Breast epithelium (tissue), 4 donors: ENCODE measurements at places on chromosomes 3 and 15. TPM values are rescaled to one million over a fixed set of nuclear protein-coding genes. Genes with fewer than 3 reads are reported as not detected.
A peak's percentile ranks its signal among the peaks of the same experiment; 100 is the strongest.

DNA sequence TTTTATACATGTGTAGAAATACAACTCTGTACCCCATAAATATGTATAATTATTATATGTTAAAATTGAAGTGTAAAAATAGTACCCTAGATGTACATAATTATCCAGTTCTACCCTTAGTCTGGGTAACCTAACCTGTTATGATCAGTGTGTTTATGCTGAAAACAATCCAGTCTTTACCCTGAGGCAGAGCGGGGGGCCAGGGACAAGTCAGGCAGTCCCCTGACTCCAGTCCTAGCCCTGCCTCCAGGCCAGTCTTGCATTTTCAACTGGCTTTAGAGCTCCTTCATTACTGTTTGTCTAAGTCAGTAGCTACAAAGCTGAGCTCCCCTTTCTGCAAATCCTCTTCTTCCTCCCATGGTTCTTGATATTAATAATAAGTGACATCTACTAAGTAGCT is 3.1 kb downstream of the MESD start:
- H3K27ac ChIP-seq = no peak overlapping the region
- H3K36me3 ChIP-seq = no peaks in the 10 kb centered on the region
- DNase-seq = no peak

DNA sequence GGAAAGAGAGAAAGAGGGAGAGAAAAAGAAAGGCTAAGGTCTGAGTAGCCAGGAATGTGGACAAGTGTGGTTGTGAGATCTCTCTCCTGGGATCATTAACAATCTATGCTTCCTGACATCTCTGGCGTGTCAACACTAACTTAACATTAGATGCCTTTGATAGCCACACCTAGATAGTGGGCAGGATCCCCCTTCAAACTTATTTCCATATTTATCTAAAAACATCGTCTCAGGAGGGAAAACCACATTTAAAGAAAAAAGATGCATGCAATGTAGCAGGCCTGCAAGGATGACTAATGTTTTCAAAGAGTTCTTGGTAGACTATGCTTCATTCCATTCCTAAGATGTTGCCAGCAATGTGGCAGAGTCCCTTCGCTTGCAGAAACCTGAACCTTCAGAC is 80.9 kb downstream of the MLH1 start:
- no peak for DNase-seq
- H3K27ac ChIP-seq = no peak overlapping the region
- no peaks in the 10 kb centered on the region for H3K36me3 ChIP-seq
- H3K27me3 ChIP-seq = no peaks in the 10 kb centered on the region

DNA sequence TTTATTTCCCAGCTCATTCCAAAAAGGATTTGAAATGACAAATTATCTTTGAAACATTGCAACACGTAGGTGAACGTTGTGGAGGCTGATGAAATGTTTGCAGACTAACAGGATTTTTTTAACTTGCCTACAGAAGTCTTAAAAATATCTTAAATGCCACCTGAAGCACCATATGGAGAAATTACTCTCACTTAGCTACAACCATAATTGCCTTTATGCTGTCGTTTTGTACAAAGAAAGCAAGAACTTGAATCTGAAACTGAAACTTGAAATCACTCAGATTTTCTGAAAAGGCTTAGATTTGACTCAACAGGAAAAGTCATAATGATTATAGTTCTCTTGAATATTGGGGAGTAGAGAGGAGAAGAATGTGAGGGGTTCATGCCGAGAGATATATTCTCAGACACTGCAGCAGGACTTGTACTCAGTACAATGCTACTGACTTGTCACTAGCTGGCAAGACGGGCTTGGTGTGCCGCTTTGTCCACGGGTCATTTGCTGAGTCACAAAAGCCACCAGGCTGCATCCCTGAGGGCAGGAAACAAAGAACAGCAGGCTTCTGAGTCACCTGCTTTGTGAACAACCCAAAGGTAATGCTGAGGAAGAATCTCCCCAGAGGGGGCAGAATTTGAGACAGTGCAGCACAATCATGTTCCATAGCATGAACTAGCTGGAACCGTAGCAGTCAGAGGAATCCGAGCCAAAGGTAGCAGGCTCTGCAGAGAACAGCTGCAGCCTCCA is 7.1 kb upstream of the FMN1 start:
- H3K36me3 ChIP-seq = no peaks in the 10 kb centered on the region
- H3K27ac ChIP-seq = no peak overlapping the region
- no peaks in the 10 kb centered on the region for H3K27me3 ChIP-seq
- H3K4me1 ChIP-seq = no peaks in the 10 kb centered on the region
- DNase-seq = peak; percentile 78

Gene CHMP2B
- 32.4 TPM for total RNA-seq

DNA sequence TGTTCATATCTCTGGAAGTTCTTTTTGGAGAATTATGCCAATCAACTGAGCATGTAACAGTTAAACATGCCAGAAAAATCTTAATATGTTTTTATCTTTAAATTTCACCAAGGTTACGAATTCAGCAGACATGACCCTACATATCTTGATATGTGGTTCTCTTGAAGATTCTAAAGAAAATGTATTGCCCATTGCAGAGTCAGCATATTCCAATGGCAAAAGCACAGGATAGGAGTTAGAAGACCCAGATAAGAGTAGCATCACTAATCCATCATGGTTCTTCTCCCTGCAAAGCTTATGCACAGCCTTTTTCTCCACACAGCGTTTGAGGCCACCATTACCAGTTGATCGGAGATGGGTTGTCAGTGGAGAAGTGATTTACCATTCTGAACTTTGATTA is 402.8 kb downstream of the EPHB1 start:
- no peaks in the 10 kb centered on the region for H3K4me1 ChIP-seq
- no peak for DNase-seq
- H3K36me3 ChIP-seq = no peaks in the 10 kb centered on the region
- no peaks in the 10 kb centered on the region for H3K27me3 ChIP-seq

Gene ACP3
- 1.8 TPM for total RNA-seq

Gene IQCF6
- total RNA-seq = not detected

DNA sequence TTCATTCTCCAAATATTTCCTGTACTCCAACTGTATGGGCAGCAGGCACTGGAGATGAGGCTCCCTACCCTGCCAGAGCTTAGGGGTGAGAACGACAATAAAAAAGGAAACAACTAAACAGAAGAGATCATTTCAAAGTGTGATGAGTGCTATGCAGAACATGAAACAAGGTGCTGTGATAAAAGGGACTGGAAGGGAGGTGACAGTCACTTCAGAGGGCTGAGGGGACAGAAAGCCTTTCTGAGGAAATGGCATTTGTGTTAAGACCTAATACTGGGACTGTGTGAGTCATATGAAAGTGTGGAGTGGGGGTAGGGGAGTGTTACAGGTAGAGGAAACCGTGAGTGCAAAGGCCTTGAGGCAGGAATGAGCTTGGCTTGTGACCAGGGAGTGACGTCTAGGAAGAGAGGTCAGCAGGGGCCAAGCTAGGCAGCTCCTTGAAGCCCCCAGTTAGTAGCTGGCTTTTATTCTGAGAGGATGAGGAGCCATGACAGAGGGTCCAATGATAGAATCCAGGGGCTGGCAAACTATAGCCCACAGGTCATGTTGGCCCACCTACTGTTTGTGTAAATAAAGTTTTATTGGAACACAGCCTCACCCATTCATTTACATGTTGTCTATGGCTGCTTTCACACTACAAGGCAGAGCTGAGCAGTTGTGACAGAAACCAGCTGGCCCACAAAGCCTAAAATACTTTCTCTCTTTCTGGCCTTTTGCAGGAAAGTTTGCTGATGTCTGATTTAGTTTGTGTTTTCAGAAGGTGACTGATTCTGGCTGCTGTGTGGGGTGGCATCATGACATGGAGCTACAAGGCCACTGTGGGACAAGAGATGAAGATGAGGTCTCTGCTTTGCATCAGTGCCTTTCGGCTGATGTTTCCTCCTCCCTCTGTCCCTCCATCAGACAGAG is 56.6 kb downstream of the LSM3 start:
- H3K27ac ChIP-seq = no peak overlapping the region
- no peaks in the 10 kb centered on the region for H3K27me3 ChIP-seq
- H3K4me1 ChIP-seq = no peaks in the 10 kb centered on the region
- DNase-seq = no peak
- H3K36me3 ChIP-seq = no peaks in the 10 kb centered on the region

- peak; percentile 53 for DNase-seq
- peak overlapping the region; percentile 26 for H3K27ac ChIP-seq
- H3K4me1 ChIP-seq = no peaks in the 10 kb centered on the region
- no peak overlapping the region for H3K4me3 ChIP-seq
- no peaks in the 10 kb centered on the region for H3K36me3 ChIP-seq
Measured at GRCh38 chr3:1087066-1087560, 5.7 kb upstream of the CNTN6 start.

Gene MBD4
- total RNA-seq = 41.6 TPM

GRCh38 chr3:151011427-151011826 is 38.9 kb upstream of the CLRN1 start:
- no peak overlapping the region for H3K4me3 ChIP-seq
- H3K36me3 ChIP-seq = no peaks in the 10 kb centered on the region
- no peaks in the 10 kb centered on the region for H3K27me3 ChIP-seq
- H3K27ac ChIP-seq = no peak overlapping the region

Gene TGM4
- total RNA-seq = 0.16 TPM

Gene MYO5A
- 34.4 TPM for total RNA-seq

Gene KCNMB2
- 0.59 TPM for total RNA-seq

Gene GOLGA8J
- total RNA-seq = 0.44 TPM

DNA sequence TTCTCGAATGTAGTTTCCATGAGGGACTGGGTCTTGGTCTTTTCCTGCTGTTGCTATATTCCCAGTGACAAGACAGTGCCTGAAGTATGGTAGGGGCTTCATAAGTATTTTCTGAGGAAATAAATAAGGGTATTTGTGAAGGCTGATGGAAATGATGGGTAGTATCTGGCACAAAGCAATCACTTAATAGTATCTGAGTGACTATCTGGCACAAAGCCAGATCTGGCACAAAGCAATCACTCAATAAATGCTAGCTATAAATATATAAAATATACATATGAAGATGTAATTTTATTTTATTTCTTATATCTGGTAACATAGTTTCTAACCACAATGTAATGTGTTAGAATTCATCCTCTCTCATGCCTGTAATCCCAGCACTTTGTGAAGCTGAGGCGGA is 20.7 kb upstream of the PROK2 start:
- peaks cover 3% of the 10 kb centered on the region for H3K27me3 ChIP-seq
- no peak overlapping the region for H3K4me3 ChIP-seq
- H3K36me3 ChIP-seq = no peaks in the 10 kb centered on the region
- no peaks in the 10 kb centered on the region for H3K4me1 ChIP-seq
- DNase-seq = no peak
- H3K27ac ChIP-seq = no peak overlapping the region

Gene RFT1
- total RNA-seq = 10.1 TPM

- no peaks in the 10 kb centered on the region for H3K27me3 ChIP-seq
- DNase-seq = no peak
- H3K36me3 ChIP-seq = no peaks in the 10 kb centered on the region
- H3K4me1 ChIP-seq = no peaks in the 10 kb centered on the region
- no peak overlapping the region for H3K4me3 ChIP-seq
Measured at GRCh38 chr3:78613421-78613879, 1154.3 kb downstream of the ROBO1 start.

Gene ERICH6
- total RNA-seq = 0.98 TPM

GRCh38 chr3:190854062-190854461 is 8.4 kb downstream of the GMNC start:
- no peaks in the 10 kb centered on the region for H3K36me3 ChIP-seq
- H3K4me3 ChIP-seq = no peak overlapping the region
- H3K4me1 ChIP-seq = no peaks in the 10 kb centered on the region
- no peak for DNase-seq
- no peak overlapping the region for H3K27ac ChIP-seq

Gene MUC4
- 1.3 TPM for total RNA-seq

Gene SKOR1
- 1.8 TPM for total RNA-seq

Gene CHRD
- total RNA-seq = 12.1 TPM
